ENCODE measurements at places on chromosomes 6 and 20.
A peak's percentile ranks its signal among the peaks of the same experiment; 100 is the strongest.

GRCh38 chr6:137161949-137162348 lies 11.5 kb downstream of the IL22RA2 start:
- DNase-seq = no peak

DNA sequence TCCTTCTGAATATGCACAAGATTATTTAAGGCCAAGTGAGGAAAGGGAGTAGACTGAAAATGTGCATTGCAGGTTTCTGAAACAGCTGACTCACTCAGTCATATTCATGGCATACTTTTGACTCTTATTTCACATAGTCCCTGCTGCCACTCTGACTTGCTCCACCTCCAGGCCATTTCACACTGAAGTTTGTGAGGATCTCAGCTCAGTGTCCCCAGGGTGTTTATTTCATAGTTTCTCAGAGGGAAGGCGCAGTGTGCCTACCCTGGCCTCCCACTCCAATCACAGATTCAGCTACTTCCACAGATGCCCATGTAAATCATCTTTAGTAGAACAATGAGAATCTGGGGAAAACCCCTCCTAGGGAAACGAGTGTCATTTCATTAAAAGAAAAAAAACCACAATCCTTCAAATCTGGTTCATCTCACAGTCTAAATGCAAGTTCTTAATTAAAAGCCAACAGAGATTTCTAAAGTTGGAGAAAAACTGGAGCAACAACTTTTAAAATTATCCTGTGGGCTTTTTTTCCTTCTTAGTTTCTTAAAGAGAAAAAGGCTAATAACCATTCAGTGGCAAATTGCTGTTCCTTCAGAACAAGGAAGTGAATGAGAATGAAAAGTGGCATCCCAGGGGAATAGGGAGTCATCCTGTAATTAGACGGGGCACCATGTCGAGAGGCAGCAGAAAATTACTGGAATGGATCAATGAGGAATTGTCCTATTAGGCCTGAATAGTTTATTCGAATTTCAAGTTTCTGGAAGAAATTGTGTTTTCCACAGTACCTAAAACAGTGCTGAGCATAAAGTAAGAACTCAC lies 133.6 kb downstream of the TFAP2B start:
- no peak for DNase-seq

GRCh38 chr6:116445102-116445501 lies 16.1 kb upstream of the CALHM6 start:
- DNase-seq = no peak

DNA sequence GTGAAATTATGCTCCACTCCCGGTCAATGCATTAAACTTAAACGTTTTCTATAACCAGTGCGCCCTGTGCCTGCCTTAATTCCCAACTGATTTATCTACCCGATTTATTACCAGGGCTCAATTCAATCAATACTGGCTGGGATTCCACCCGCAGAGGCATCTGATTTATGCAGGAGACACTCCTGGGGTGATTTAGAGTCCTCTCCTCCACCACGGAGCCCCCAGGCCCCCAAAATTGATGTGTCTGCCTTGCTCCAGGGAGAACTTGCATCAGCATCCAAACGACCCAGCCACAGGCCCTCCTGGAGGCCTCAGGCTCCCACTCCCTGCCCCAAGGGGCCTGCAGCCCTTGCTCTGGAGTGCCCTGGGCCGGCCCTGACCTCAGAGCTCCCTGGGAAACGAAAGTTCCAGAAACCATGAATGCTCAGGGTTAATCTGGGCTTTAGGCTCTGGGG lies 29.5 kb downstream of the ANKRD60 start:
- no peak for DNase-seq

GRCh38 chr20:34720266-34720665 lies 16.1 kb downstream of the TP53INP2 start:
- peak; percentile 36 for DNase-seq

All from astrocyte (in vitro differentiated cells and primary cell).